ENCODE measurements at places on chromosomes 6 and 20.

DNA sequence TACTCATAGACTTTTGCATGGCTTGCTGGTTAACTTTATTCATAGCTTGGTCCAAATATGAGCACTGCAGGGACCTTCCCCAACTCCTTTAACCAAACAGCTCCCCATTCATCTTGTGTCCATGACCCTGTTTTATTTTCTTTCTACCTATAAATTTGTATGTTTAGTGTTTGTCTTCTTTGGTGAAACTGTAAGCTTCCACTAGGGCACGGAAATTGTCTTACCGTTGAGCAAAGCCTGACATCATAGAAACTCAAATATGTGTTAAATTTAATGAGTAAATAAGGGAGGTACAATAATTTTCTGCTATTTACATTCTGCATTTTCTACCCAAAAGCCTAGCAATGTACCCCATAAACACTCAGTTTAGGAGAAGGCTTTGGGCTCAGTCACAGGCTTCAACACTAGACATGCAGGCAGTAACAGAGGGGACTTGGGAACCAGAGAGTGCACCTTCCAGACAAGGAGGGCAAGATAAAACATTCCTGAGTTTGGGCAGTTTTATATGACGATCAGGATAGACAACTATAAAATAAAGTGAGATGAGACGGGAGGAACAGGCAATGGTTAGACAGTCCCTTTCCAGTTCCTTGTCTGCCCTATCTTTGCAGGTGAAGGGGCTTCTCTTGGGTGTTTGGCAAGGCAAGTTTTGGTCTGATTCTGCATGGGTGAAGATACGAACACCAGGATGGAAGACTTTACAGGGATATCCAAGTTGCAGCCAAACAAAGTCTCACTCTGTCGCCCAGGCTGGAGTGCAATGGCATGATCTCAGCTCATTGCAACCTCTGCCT lies 46.2 kb upstream of the ZNF217 start:
- DNase-seq, result no peak

- DNase-seq, result no peak
Observed at GRCh38 chr20:39298121-39298520, 336.0 kb downstream of the DHX35 start.

GRCh38 chr20:24350923-24351368 lies 118.5 kb upstream of the SYNDIG1 start:
- no peak for DNase-seq

DNA sequence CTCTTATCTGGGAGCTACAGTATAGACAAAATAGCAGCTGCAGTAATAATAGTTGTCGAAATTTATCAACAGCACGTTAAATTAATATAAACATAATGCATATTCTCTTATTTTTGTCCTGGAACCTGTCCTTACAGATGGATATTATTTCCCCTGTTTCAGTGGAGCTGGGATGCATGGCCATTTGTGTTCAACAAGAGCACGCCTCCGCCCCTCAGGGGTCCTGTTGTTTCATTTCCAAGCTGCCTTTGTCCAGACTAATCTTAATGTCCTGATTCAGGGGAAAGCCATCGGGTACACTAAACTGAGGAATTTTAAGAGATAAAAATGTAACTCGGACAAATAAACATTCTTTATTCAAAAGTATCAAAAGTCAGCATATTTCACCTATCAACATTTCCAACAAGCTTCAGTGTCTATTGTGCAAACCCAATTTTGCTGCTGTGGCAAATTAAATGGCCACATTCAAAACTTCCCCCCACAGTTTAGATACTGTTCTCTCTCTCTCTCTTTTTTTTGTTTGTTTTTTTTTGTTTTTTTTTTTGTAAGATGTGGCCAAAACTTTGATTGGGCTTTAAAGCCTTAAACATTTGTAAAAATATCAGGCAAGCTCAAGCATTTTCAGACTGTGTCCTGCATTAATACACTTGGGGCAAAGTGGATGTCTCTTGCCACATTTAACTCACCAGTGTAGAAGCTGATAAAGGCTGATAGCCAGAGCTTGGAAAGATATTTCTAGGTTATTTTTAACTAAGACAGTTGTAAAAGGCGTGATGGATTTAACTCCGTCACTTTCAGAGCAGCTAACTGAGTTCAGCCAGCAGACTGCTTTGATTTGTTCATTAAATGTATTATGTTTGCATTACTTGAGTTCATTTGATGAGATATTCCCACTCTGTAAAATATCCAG lies 112.5 kb upstream of the QKI start:
- no peak for DNase-seq

DNA sequence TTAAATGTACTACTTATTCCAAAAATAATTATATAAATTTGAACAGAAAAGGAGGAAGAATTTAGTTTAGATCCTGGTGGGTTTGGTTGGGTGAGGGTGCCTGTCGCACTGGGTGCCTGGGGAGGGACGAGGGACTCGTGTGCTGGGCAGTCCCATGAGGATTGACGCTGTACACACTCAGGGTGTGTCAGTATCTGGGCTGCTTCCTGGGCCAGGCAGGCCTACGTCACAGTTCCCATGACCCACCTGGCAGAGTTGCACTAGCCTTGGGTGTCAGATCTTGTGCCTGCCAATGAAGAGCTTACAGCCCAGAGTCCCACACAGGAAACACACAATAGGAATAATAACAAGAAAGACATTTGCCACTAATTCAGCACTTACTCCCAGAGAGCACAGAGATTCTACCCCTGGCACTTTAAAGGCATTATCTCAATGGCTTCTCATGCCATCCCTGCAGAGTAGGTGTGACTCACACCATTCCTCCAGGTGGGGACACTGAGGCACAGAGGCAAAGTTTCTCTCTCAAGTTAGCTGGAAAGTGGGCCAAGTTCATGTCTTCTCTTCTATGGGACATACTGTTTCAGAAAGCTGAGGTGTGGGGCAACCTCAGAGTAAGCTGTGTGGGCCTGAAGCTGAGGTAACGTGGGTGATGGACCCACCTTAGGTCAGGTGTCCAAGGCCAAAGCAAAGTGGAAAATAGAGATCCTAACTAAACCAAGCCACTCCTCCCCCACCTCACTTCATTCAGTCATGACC lies 1.3 kb upstream of the SDCBP2 start:
- no peak for DNase-seq

DNA sequence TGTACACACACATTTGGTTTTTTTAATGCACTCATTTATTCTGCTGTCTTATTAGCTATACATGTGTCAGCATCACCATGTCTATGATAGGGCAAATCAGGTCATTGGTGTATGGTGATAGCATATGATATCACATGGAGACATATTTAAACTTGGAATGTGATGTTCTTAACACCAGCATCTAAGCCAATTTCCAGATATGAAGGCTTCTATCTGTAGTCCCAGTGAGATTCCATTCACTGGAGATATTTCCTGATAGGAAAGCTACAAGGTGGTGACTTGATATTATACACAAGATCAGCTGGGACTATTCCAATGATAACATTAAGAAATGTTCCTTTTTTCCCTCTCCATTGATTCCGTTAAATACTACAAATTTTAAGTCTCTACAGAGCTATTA lies 89.3 kb downstream of the TASP1 start:
- DNase-seq, result no peak

DNA sequence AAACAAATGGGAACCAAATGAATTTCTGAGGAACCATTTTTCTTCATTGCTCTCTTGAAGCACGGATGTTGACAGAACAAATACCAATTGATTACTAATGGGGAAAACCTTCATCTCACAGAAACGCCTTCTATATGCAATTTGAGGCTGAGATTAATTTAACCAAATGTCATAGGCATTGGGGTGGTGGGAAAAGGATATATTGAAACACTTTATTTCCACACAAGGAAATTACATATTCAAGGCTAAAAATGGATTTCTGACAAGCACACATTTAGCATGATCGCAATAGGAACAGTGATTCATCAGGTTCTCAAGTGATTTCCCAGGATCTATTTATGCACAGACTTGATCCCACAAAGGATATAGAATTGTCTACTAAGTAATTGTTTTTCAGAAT lies 88.9 kb downstream of the COL12A1 start:
- DNase-seq, result no peak

DNA sequence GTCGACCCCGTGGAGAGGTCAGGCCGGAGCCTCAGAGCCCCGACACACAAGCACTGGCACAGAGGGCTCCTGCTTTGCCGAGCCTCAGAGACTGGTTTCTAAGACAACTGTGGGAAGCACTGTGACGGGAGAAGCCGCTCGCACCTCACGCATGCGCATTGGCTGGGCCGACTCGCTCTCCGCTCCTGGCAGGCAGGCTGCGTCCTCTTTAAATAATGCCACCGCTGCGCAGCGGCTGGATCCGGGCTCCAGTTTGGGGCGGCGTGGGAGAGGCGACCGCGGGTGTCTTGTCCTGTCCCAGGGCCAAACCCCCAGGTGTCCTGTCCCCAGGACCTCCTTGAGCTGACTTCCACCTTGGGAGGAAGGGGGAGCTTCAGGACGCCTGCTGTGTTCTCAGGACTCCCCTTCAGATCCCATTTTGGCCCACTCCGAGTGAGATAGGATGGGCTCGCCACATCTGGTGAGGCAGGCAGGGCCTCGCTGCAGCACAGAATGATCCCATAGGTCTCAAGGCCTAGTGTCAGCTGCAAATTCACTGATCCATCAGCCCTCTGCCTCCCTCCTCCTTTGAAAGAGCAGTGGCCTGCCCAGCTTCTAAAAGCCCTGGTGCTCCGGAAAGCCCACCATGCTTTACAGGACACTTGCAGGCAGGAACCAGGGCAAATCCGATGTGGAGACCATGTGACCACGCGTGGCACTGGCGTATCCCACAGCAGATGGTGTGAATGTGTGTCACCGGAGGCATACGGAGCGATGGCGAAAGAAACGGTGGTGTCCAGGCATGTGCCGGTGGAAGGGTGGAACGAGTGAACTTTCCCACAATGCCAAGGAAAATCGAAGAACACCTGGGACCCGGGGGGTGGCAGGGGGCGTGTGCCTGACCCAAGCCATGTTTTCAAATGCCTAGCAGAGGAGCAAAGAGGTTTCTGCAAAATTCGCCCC lies 169.3 kb upstream of the ZNF337 start:
- DNase-seq, result peak; percentile 69

GRCh38 chr6:162849269-162849668 lies 121.5 kb downstream of the PACRG start:
- no peak for DNase-seq

- no peak for DNase-seq
Observed at GRCh38 chr20:25191051-25191450, 4.5 kb upstream of the ENTPD6 start.

DNA sequence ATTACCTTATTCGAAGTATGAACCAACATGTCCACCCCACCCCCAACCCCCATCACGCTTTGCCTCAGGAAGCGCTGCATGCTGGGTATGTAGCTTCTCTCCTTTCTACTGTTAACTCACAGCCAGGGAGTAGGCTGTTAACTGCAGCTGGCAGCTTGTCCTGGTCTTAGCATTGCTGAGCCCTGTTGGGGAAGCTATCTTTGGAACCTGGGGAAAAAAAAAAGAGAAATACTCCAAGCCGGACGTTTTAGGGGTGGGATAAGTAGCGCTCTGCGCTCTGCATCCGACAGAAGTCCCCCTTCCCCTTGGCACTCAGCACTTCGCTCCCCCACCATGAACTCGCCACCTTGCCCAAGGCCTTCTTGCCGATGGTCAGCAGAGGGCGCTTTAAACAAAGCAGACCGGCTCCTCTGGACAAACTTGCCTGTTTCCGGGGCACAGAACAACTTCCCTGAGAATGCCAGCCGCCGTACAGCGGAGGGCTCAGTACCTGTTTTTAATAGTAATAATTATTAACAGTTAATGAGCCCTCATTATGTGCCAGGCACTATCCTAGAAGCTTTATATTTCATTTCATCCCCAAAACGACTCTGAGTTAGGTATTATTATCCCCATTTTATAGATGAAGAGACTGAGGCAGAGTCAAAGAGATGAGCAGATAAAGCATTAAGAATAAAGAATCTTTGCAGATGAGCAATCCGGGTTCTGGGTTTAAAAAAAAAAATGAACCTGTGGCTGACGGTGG lies 35.2 kb upstream of the MDFI start:
- DNase-seq, result peak; percentile 89

DNA sequence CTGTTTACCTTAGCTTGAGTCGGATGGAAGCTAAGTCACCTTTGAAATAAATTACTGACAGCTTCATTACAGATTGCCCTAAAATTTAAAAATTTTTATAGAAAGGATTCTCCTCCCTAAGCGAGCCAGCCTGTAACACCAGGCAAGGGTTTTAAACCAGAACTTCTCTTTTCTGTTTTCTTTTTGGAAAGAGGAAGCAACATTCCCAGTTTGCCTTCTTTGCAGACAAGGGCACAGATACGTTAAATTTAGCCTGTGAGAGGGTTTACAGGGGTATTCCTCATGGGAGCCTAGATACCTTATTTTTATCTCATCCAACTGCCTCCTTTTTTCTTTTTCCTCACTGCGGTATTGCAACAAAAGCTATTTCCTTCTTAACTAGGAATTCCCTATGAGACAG lies 45.0 kb downstream of the GNAS start:
- no peak for DNase-seq

GRCh38 chr6:110534731-110535492 lies 58.5 kb upstream of the SLC22A16 start:
- DNase-seq, result no peak
